GM04504 (cell line): ENCODE measurements at places on chromosomes 2 and 18.

GRCh38 chr2:83923531-83923930 lies 535.5 kb downstream of the SUCLG1 start:
- no peak for DNase-seq

DNA sequence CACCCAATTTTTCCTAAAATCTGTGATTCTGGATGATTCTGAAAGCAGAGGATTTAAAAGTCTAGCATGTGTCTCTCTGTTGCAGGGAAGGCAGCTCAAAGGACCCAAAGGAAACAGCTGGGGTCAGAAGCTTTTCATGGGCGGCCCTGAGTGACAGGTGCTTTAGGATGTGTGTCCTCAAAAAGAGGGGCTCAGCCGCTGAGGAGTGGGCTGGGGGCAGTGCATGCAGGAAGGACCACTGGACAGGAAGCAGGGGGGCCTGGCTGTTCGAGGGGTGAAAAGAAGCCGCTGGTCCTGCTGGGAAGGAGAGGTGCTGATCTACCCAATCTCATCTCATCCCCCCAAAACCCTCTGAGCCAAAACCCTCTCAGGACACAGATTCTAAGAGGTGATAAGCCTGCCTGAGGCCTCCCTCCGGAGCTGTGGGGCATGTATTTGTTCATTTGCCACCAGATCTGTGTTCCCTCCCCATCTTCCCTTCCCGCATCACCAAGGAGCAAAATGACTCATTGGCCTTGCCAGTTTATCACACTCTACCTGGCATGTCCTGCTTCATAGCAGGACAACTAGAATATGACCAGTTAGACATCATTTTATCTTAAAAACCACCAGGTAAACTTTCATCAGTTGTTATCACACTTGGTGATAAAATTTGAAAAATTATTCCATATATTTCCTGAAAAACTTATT lies 98.8 kb upstream of the MGAT4A start:
- DNase-seq: no peak

GRCh38 chr2:115294999-115295398 lies 852.6 kb downstream of the DPP10 start:
- DNase-seq: no peak

DNA sequence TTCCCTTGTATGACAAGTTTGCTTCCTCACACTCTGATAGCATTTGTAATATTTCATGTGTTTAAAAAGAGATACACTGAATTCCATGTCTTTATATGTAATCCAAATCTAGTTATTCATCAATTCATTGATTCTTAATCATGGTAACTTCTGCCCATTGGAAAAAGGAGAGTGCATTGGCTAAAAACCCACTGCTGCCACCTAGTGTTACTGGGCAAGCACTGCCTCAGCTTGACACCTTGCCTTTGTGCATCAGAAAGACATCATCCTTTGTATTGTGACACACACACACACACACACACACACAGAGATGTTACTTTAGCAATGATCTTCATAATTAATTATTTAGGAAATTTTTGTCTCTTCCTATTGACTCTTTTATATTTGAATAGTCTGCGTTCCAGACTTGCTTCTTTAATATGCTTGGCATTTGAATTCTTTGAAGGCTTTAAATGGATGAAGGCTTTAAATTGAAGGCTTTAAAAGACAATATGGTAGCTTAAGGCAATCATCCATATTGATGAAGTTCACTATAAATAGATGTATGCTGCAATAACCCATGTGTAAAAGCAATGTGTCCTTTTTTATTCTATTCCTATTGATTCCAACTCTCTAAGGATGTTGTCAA lies 414.2 kb upstream of the CHST9 start:
- peak; percentile 10 for DNase-seq

DNA sequence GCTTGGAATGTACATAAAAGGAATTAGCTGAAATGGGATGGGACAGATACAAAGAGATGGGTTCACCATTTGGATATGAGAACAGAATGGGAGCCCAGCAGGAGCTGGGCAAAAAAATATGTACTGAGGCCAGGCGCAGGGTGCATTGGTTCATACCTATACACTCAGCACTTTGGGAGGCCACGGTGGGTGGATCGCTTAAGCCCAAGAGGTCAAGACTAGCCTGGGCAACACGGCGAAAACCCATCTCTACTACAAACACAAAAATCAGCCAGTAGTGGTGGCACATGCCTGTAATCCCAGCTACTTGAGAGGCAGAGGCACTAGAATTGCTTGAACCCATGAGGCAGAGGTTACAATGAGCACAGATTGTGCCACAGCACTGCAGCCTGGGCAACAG lies 30.4 kb downstream of the SCN7A start:
- DNase-seq: no peak

- no peak for DNase-seq
Observed at GRCh38 chr2:79630060-79630459, 117.2 kb downstream of the CTNNA2 start.

DNA sequence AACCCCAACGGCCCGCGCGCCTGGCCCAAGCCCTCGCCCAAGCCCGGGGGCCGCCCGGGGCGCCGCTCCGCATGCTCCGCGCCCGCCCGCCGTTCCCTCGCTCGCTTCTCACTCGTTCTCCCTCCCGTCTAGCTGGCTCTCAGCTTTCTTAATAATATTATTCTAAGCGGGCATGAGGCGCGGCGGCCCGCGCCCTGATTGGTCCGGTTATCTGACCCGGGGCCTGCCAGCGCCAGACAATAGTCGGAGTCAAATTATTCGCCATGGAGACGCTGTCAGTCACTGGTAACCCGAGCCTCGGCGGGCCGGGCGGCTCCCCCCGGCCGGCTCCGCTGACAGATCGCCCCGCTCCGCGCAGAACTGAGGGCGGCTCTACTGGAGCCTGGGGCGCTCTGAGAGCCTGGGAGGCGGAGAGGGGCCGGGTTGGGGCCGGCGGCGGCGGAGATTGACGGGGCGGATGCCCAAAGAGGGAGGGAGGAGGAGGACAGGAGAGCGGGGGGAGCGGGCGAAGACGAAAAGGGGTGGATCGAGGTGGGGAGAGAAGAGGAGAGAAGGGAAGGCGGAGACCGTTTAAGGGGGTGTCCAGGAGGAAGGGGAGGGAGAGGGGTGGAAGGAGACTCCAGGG lies at the start of gene SIX2:
Gene SIX2 (minus strand): TSS at position 150 of the 625 bp plus-strand sequence. CDS start 342 bp downstream, outside the sequence.
- peak; percentile 89 for DNase-seq

GRCh38 chr2:63066265-63066664 lies 15.6 kb downstream of the OTX1 start:
- no peak for DNase-seq

- no peak for DNase-seq
Observed at GRCh38 chr2:144224472-144224871, 295.4 kb downstream of the ZEB2 start.

DNA sequence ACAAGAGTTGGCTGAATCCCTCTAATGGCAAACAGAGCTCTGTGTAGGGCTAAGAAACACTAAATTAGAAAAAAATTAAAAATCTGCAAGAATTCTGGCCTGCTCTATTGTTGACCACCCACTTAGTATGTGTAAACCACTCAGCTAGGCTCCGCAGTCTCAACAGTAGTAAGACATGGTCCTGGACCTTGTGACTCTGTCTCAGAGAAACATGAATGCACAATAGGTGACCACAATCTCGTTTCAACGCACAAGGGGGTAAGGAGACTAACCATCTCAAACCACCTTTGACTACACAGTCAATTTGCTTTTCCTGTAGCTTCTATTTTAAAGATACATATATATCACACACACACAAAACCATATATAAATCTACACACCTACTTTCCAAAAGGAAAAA lies 16.5 kb downstream of the SEPTIN10 start:
- no peak for DNase-seq

- no peak for DNase-seq
Observed at GRCh38 chr2:42941633-42942176, 149.3 kb upstream of the HAAO start.

GRCh38 chr2:101980368-101980767 lies 11.4 kb upstream of the IL1R2 start:
- no peak for DNase-seq

DNA sequence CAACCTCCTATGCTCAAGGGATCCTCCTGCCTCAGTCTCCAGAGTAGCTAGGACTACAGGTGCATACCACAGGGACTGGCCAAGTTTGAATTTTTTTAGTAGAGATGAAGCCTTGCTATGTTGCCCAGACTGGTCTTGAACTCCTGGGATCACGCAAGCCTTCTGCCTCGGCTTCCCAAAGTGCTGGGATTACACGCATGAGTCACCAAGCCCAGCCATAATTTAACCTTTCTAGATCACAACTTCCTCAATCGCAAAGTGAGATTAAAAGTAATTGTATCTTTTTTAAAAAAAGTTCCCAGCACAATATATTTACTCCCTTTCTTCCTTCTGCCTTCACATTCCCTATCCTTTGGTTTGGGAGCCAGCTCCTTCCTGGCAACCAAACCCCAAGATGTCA lies 5.8 kb upstream of the PPP1CB start:
- DNase-seq: no peak

DNA sequence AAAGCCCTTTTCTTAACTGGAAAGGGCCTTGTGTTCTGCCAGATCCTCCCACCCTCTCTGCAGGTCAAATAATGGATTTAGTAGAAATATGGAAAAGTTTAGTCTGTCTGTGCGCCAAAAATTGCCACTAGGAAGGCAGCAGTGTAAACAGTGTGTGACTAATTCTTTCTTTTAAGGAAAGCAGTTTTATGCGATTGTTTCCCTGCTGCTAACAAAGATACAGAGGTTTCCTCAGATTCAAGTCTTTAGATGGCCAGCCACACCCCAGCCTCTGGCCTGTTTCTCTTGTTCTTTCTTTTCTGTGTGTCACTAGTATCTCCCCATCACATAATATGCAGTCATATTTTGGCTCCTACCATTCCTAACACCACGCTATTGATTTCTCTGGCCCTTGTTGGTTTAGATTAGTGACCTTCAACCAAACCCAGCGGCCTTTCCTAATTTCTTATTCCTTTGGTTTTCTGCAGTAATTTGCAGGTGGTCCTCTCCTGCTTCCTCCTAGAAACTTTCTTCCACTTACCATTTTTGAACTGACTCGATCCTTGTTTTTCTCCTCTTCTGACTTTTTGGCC lies 157.4 kb downstream of the LTBP1 start:
- peak; percentile 11 for DNase-seq

DNA sequence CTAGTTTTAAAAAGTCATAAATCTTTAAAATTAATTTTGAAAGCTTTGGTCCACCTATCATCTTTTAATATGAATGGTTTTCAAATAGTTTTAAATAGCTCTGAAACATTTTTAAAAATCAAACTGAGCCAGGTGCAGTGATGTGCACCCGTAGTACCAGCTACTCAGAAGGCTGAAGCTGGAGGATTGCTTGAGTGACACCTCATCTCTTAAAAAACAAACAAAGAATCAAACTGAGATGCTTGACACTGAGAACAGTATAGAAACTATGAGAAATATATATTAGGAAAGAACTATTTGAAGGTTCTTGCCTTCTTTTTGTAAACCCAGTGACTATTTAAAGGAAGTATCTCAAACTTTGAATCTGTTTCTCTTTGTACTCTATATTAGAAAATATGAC lies 67.4 kb downstream of the BARD1 start:
- DNase-seq: no peak

DNA sequence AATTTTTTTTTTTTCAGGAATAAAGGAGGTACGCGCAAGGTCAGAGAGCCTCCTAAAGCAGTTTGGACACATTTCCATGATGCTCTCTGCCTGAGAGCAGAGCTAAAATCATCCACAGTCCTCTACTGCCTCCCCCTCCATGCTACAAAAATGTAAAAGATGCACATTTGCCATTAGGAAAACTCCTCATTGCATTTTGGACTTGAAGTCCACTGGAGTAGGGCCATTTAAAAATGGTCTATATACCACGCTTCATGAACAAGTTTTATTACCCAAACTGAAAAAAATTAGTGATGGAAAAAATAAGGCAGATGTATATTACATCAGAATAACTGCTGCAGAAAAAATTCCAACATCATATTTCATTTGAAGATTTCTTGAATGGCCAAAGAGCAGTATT lies 256.0 kb downstream of the AFF3 start:
- no peak for DNase-seq

DNA sequence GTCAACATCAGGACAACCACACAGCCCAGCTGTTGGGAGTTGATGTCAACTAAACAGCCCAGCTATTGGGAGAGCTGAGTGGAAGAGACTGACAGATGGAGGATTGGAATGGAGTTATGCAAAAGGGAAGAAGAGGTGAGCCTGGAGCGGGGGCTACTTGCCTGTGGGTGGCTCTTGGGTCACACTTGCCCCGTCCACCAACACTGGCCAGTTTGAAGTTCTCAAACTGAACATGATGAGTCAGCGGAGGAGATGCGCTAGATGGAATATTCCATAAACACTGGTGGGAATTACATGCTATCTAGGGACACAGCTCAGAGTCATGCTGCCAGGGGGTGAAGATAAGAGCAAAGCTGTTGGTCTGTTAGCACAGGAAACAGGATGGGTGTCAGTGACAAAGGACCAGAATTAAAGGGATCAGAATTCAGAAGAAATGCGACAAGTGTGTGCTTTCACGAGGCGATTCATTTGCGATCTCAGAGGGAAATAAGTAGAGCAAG lies 33.2 kb upstream of the AGAP1 start:
- DNase-seq: no peak

- DNase-seq: peak; percentile 7
Observed at GRCh38 chr2:112465382-112465781, 16.6 kb upstream of the TTL start.

GRCh38 chr18:23945416-23946079 lies 69.0 kb upstream of the TTC39C start:
- no peak for DNase-seq

DNA sequence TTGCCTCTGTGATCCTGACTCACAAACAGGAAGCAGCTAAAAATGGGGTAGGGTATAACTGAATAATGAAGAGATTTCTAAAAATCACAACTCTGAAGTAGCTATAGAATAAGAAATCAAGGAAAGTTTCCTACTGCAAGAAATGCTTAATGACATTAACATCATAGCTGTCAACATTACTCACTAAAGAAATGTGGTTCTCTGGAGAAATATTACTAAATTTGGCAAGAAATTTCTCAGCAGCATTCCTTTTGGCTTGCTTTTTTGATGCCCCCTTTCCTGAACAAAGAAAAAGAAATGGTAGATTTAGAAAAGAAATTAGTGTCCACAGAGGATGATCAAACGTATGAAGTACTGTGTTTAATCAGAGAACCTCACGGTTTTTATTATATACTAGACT lies 9.5 kb downstream of the PRKRA start:
- DNase-seq: no peak

DNA sequence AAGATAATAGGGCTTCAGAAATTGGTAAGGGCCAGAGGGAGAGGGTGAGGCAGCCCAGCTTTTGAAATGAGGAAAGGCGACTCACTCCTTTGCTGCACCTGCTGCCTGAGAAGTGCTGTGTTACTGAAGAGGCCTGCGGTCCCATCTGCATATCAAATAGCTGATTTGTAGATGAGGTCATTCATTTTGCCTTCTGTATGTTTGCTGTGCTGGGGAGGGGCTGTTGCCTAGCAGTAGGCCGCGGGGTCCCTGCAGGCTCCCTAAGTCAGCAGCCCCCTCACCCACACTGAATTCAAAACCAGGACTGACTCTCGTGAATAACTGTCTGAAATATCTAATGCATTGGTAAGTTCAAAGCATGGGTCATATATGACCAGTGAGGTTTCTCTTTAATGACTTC lies 377.2 kb downstream of the SOX11 start:
- no peak for DNase-seq

DNA sequence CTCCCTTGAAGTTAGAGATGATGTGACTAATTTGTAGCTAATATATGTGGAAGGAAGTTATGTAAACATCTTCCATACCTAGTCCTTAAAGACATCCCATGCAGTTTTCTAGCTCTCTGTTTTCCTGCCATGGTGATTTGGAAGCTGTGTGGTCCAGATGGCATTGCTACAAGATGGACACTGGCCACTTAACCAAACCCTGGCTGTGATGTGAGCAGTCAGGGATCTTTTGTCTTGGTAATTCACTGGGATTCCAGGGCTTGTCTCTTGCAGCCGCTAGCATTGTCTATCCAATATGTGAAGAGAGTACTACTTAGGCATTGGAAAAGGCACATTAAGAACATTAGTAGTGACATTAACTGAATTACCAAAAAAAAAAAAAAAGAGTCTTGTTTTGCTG lies 139.9 kb upstream of the DOCK10 start:
- no peak for DNase-seq
